Psoas muscle (tissue), 8 donors: ENCODE measurements at places on chromosomes 12 and 14. TPM values are rescaled to one million over a fixed set of nuclear protein-coding genes. Genes with fewer than 3 reads are reported as not detected.

GRCh38 chr14:74519316-74520074, 25.9 kb downstream of the ISCA2 start:
- DNase-seq = peak; percentile 44

GRCh38 chr14:104869669-104870367, 4.8 kb downstream of the CEP170B start:
- DNase-seq = no peak

DNA sequence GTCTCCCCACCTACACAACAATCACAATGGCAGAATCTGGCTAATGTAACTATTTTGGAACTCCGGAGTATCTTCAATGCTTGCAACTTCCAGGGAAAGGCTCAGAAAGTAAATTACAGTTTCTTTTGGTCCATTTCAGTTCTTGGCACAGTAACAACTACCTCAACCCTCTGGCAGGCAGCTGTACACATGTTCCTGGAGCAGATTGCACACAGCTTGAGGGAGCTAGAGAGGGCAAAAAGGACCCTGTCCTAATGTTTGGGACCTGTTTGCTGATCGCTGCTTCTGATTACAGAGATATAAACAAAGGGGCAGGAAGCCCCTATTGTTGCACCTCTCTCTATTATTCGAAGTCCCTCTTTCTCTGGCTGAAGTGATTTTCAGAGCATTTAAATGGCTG, 35.2 kb upstream of the SLC38A1 start:
- no peak for DNase-seq

GRCh38 chr14:96888593-96888992, 91.4 kb downstream of the VRK1 start:
- no peak for DNase-seq

DNA sequence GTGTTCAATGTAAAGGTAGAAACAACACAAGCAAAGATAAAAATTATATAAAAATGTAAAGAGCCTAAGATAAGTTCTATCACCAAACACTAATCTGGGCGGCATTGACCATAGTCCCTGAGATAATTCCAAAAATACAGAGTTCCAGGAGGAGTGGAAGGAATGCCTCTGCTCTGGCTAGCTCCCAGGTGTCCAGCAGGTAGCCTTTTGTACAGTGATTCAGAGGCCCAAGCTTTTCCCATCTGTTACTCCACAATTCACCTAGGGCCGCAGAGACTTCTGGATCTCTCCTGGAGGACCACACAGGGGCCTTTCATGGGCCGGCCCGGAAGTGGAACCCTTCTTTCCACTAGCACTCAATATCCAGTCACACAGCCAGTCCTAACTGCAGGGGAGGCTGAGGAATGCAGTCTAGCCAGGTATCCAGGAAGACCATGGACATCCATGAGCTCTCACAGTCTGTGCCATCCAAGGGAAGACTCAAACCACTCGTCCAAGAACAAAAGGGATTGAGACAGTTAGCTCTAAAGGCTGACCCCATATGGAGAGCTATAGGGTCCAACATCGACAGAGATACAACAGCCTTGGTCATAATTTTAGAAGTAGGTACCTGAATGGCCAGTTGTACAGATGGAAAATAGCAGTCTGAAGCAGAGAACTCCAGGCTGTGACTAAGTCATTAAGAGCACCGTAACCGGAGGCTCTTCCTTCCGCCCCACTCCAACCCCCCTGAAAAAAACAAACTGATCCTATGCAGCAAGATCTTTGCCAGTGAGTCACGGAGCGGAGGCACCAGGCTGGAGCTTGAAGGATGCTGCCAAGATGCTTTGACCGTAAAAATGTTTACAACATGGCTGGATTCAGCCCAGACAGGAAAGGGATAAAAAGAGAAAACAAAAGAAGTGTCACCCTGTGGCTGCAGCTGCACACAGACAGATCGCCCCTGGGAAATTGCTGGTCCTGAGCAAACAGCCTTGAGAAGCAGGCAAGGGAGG, 204.8 kb downstream of the NUAK1 start:
- DNase-seq = peak; percentile 51

- DNase-seq = no peak
Observed at GRCh38 chr12:131754184-131754583, 43.3 kb downstream of the SFSWAP start.

- DNase-seq = no peak
Observed at GRCh38 chr12:112524269-112524668, 105.5 kb downstream of the PTPN11 start.

DNA sequence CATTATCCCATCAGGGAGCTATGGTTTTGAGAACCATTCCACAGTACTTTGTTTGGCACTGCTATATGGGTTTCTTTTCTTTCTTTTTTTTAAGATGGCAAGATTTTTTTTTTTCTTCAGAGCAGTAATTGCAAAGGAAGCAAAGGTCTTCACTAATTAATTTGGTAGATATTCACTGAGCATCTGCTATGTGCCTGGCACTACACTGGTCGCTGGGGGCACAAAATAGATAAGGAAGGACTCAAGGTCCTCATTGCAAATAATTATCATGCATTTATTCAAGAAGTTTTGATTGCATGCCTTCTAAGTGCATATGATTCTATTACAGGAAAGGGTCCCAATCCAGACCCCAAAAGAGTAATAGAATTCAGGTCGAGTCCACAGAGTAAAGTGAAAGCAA, 10.0 kb upstream of the ATP2A2 start:
- no peak for DNase-seq

- no peak for DNase-seq
Observed at GRCh38 chr12:59808317-59808910, 212.6 kb downstream of the SLC16A7 start.

GRCh38 chr14:61034416-61035120, 53.5 kb downstream of the SLC38A6 start:
- DNase-seq = no peak

DNA sequence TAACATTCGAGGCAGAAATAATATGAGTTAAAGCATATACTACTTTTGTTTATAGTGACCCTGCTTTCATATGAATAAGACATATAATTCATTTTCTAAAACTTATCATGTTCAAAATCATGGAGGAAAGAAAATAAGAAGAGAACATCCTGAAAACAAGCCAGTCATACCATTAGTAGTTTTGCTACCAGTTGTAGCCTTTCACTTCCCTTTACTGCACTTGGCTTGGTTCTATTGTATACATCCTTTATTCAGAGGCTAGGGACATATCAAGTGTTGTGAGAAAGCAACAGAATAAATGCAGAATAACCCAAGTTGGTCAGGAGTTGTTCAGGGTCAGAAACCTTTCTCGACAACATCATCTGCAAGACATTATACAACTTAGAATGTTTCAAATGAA, 598.7 kb downstream of the SOX5 start:
- DNase-seq = no peak

GRCh38 chr14:22311636-22312035, 277.4 kb downstream of the DAD1 start:
- DNase-seq = no peak

DNA sequence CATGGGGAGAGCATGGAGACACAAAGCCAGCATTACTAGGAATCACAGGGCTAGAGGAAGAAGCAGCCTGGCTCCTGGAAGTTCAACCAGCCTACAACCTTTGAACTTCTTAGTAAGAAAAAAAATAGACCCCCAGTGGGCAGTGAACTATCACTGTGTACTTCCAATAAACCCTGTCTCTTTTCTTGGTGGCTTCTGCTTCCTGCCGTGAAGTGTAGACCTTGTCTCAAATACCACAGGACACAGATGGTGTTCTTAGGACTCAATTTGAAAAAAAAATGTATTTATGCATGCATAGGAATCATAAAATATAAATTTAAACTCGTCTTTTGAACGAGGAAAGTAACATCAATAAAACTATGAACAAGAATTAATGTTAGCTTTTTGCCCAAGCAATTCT, 3.6 kb upstream of the PTGER2 start:
- DNase-seq = no peak

DNA sequence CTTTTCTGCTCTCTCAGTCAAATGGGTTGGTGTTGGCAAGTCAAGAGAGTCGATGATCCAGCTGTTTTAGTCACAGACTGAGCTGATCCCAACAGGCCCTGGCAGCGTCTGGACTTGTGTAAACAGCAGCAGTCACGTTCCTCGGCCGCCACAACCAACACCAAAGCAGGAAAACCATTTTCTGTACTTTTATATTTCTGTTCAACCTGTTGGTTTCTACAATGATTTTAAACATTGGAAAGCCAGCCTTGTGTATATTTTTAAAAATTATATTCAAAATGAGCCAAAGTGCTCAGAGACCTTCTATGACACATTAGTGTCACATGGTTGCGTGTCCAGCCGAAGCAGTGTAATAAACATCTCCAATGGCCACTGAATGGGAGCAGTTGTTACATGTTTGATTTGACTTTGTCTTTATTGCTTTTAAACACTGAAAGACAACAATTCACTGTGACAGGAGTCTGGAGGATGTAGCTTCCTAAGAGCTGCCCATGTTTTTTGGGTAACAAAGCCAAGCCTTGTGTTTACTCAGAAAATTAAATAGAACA, 5.9 kb upstream of the SIVA1 start:
- DNase-seq = peak; percentile 60

GRCh38 chr14:76904740-76905569, 78.7 kb downstream of the LRRC74A start:
- peak; percentile 82 for DNase-seq

- no peak for DNase-seq
Observed at GRCh38 chr14:61752626-61753025, 9.6 kb upstream of the SNAPC1 start.

DNA sequence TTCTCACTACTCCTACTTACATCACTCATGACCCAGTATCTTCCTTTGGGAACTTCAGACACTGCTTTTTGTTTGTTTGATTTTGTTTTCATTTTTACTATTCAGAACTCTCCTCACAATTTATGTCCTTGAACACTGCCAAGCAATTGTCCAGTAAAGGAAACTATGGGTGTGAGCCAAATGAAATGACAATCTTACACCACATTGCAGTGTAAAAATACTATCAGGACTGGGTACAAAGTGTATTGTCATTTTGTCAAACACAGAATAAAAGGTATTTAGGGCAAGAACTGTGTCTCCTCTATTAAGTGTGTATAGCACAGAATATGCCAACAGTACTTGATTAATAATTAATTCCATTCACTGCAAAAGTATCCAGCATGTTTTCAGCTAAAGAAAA, 199.3 kb downstream of the ALG10B start:
- DNase-seq = no peak

GRCh38 chr12:101920906-101921305, 43.5 kb downstream of the DRAM1 start:
- no peak for DNase-seq

- DNase-seq = no peak
Observed at GRCh38 chr14:89276424-89276975, 140.5 kb downstream of the FOXN3 start.

- DNase-seq = no peak
Observed at GRCh38 chr14:33464254-33464962, 486.5 kb downstream of the EGLN3 start.

- DNase-seq = no peak
Observed at GRCh38 chr12:110269622-110270124, 11.4 kb upstream of the ATP2A2 start.

The TAS2R31 gene
- 0.18 TPM for polyA plus RNA-seq

The MAP1LC3B2 gene
- 9.2 TPM for polyA plus RNA-seq

The ALX1 gene
- polyA plus RNA-seq = not detected

The ATF1 gene
- 20.8 TPM for polyA plus RNA-seq

The OTX2 gene
- not detected for polyA plus RNA-seq

The PMEL gene
- 0.14 TPM for polyA plus RNA-seq

The KRT2 gene
- not detected for polyA plus RNA-seq

The TSPAN8 gene
- 1.4 TPM for polyA plus RNA-seq

The KRT6C gene
- polyA plus RNA-seq = not detected

The A2M gene
- polyA plus RNA-seq = 46.4 TPM

The CNTN1 gene
- 0.10 TPM for polyA plus RNA-seq

The FOXG1 gene
- not detected for polyA plus RNA-seq

The RERG gene
- polyA plus RNA-seq = 2.0 TPM
